ENCODE measurements at places on chromosomes 1 and 21.
A peak's percentile ranks its signal among the peaks of the same experiment; 100 is the strongest.

- no peak for DNase-seq
These were observed 6.6 kb upstream of the ETV3L start for GRCh38 chr1:157105988-157106812.

DNA sequence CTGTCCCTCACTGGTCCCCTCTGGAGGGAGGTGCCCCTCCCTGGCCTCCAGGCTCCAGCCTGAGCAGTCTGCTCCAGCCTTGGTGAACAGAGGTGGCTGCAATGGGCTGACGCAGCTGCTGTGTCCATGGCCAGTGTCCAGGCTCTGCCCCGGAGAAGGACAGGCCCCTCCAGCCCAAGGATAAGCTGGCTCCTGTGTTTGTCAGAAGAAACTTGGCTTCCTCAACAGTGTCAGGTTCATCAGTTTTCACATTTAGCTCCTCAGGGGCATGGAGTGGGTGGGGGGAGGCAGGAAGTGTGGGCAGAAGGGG, 402.8 kb downstream of the MATN1 start:
- DNase-seq: no peak

DNA sequence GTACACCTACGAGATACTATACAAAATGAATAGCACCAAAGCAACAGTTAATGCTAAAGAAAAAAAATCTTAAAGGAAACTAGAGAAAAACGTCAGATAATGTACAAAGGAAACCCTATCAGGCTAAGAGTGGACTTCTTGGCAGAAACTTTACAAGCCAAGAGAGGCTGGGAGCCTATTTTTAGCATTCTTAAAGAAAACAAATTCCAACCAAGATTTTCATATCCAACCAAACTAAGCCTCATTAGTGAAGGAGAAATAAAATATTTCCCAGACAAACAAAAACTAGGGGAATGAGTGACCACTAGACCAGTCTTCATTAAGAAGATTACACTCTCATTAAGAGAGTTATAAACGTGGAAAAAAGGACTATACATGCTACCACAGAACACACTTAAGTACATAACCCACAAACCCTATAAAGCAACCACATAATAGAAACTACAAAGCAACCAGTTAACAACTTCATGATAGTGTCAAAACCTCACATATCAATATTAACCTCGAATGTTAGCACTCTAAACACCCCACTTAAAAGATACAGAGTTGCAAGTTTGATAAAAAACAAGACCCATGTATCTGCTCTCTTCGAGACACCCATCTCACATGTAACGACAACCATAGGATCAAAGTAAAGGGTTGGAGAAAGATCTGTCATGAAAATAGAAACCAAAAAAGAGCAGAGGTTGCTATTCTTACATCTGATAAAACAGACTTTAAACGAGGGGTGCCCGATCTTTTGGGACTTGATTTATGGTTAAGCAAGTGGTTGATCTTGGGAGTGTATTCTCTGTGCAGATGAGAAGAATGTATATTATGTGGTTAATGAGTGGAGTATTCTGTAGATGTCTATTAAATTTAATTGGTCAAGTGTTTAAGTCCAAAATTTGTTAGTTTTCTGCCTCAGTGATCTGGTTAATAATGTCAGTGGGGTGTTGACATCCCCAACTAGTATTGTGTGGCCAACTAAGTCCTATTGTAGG, 1301.4 kb downstream of the PLA2G4A start:
- no peak for DNase-seq

DNA sequence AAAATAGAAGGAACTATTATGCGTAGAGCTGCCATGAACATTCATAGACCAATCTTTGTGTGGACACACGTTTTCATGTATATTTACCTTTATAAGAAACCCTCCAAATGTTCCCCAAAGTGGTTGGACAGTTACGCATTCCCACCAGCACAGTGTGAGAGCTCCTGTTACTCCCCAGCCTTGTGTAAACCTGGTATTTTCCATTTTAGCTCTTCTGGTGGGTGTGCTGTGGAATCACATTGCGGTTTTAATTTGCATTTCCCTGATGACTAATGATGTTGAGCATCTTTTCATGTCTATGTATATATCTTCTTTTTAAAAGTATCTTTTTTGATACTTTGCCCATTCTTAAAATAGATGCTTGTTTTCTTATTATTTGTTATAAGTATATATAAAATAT, 3.2 kb upstream of the UBASH3A start:
- DNase-seq: no peak

DNA sequence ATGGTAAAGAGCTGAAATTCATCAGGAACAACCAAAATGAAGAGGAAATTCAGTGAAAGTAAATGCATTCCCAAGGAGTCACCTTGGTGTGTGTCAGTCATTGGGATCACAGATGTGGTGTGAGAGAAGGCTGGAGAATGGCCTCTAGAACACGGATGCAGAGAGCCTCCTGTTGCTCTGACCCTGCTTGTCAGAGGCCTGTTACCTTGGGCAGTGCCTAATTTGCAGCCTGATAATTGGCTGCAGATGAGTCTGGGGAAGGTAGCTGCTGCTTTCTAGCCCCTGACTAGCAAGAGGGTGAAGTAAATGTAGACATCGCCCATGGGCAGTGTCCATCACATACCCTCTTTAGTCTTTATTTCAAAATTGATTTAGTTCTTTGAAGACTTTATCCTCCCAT, 3.3 kb downstream of the GCSAML start:
- no peak for DNase-seq

GRCh38 chr1:118459871-118460270, 274.8 kb upstream of the SPAG17 start:
- DNase-seq: no peak

DNA sequence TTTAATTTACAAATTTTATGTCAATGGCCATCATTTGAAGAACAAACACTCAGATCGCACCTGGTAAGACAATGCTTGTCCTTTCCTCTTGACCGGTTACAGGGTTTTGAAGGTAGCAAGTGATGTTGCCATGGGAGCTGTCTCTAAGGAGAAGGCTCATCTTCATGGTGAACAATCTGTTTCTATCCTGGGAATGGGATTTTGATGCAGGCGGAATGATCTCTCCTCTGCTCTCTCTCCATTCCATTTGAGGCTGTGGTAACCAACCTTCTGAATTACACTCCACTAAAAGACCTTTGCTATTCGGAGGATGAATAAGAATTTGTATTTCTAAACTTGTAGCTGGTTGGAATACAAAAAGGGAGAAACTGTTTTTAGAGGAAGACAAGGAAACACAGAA, 57.9 kb upstream of the SLC5A9 start:
- DNase-seq: no peak

- DNase-seq: no peak
These were observed 1133.7 kb upstream of the NCAM2 start for GRCh38 chr21:19864476-19864875.

DNA sequence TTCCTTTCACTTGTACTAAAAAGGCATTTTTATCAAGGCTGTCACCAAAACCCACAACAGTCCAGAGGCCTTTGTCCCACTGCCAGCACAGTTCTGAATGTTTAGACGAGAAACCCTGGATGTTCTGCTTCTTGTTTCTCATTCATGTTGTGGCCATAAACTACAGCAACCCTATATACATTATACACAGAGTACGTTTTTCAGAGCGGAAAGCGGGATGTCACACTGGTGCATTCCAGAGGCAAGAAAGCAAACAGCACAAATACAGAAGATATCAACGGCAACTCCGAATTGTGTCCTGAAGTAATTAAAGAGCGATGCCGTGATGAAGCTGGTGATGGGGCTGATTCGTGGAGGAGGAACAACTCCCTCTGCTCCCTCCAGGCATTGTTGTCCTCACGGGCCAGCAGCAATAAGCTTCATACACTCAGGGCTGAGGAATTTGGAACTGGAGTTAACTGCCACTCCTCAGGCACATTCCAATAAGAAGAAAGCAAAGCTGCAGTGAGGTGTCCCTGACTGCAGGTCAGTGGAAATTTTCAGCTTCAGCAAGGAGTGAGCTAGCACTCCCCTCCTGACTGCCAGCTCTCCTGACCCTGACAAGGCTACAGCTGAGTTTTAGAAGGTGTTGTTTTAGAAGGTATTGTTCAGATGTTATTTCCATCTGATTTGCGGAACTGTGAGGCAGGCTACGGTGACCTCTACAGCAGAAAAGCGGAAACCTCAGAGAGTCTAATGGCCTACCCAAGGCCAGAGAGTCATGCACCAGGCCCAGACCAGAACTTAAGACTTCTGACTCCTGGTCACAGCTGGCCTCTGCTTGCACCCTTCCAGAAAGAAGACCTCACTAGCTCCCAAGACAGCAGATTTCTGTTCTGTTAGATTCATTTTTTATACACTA, 149.0 kb downstream of the TGFBR3 start:
- DNase-seq: peak; percentile 62

DNA sequence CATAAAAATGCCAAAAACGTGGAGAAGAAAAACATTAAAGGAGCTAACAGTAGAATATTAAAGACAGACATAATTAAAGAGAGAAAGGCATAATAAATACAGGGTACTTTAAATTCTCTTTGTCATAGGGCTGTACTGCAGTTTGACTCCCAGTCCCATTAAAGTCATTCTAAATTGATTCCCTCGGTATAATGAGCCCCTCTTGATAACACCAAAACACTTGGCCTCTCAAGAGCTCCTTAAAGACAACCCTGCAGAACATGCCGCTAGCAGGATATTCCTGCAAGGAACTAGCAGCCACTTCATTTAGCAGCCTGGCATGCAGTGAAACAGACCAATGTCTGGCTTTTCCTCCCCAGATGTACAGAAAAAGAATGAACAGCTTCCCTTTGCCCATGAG, 273.8 kb upstream of the ESRRG start:
- no peak for DNase-seq

- no peak for DNase-seq
These were observed 28.1 kb downstream of the ERI3 start for GRCh38 chr1:44326821-44327465.

DNA sequence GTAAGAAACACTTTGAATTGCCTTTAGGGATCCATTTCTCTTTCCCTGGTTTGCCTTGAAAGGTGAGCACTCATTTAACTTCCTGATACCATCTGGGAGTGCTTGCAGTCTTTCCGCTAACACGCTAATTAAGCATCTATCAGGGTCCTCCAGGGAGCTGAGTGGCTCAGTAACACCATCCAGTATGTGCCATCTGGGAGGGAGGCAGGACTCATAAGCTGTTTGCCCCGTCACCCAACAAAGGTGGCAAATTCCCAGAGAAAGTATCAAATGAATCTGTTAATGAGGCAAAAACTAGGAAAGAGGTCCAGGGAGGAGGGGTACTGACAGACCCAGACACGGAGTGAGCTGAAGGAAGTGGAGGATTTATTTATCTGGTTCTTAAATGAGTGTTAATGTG, 430.9 kb downstream of the HLX start:
- no peak for DNase-seq

DNA sequence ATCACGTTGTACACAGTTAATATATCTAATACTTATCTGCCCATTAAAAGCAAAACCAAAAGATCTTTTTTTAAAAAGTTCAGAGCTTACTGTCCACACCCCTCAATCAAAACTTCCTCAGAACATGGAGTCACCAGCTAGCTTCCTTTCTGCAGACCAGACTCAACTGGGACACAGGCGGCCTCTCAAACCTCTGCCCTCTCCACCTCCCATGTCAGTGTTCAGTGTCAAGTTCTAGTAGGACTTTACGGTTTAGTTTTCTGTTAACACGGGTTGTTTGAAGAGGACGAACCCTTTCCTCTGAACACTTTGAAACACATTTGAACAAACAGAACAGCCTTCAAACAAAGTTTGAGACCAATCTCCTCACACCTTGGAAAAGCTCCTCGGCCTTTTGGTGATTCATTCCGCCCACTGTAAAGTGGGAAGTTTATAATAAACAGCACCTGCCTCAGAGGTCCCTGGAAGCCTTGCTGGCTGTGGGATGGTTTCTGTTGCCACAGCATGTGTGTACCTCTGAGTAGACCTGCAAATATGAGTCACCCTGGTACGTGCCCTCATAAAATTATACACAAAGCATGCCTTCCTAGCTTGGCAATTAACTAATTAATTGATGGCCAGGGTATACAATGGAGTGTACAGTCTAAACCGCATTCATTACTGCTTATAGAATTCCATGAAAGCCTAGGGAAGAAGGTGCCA, 48.4 kb upstream of the SIPA1L2 start:
- no peak for DNase-seq

DNA sequence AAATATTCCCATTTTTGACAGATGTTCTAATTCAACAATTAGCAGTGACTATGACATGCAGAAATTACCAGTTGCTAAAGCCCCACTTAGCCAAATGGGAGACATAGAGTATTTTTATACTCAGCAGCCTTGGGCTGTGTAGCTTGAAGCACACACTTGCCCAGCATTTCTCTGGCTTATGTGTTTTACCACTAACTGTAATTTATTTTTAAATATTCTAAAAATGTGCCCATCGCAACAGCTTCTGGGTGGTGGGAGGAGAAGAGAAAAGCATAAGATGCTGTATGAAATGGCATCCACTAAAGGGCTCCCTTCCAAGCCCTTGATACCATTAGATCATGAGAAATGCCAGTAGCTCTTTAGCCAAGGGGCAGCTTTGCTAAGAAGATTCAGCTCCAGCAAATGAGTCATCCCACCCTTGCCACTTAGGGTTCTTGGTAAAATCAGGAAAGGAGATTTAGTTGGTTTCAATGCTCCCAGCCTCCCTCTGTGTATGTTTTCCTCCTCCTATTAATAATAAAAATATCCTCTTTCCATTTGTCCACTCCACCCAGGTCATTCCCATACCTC, 462.7 kb upstream of the DEPDC1 start:
- no peak for DNase-seq

DNA sequence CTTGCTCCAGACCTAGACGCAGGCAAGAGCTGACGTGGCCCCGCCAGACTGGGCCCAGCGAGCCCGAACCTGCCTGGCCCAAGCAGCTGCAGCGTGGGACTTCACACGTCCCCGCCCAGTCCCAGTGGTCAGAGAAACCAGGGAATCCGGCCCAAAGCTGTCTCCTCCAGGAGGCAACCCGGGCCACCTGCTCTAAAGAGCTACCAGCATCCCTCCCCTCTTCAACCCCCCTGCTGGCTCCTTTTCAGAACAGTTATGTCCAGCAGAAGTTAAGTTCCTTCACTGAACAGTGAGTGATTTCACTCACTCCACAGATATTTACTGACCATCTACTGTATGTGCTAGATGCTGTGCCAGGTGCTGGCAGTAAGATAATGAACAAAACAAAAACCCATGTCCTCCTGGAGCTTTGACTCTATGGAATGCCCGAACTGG, 2.1 kb upstream of the EFNA1 start:
- no peak for DNase-seq

GRCh38 chr1:153639280-153639679, 5.4 kb downstream of the CHTOP start:
- DNase-seq: no peak

DNA sequence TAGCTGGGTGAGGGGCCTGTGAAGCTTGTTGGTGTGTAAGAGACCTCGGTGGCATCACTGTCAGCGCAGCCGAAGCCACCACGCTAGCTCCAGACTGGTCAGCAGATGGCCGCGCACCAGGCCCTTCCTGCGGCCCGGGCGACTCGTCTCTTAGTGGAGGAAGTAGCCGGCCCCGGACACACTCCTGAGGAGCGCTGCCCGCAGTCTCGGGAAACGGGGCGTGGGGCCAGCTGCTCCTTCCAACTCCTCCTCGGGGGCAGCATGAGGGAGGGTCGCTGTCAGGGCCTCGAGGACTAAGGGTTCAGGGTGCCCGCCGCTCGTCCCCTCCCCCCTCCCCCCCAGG, 20.4 kb downstream of the H3-3A start:
- peak; percentile 58 for DNase-seq

All from breast epithelium (tissue), 4 donors.